ENCODE measurements at places on chromosomes 5 and 9.

DNA sequence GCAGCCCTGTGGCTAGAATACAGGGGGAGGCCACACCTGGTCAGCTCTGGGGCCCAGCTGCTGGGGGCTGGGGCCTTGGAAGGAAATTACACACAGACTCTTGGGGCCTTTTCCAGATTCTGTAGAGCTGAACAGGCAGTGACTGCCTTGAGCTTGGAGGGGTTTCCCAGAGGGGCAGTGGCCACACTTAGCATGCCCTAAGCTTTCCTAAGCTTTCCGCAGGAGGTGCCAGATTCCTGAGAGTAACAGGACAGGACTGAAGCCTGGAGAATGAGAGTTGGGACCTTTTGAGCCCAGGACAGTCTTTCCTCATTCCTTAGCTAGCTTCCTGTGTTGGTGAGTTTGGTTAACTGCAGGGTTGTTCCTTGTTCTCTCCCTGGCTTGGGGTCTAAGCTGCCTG lies 1.4 kb downstream of the TBC1D13 start:
- no peak for DNase-seq

- DNase-seq = no peak
Measured at GRCh38 chr5:139763930-139764791, 31.4 kb upstream of the PSD2 start.

DNA sequence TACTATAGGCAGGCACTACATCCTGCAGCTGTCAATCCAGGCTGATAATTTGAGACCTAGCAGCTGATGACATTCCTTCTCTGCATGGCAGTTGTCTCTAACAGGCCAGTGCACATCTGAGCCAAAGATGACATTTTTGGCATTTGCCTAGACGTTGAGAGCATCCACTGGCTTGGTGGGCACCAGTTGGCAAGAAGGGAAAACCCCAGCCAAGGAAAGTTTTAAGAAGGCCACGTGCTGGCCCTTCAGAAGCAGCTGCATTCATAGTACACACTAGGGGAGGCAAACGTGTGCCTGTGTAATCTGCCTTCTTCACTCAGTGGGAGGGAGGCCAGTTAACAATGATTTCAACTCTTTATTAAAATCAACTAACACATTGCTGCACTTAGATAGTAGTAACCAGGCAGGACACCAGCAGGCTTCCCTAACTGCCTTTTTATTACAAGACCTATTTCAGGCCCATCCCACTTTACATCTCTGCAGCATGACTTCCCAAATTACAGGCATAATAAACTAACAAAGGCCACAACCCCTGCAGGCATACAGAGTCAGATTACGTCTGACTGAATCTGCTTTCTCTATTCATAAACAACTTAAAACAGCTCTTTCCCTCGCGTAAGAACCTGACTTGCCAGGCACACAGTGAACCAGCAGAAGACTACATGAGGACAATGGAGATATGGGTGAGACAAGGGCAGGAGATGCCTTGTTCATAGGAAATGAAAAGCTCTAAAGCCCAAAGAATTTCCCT lies 576.3 kb downstream of the PDE4D start:
- no peak for DNase-seq

DNA sequence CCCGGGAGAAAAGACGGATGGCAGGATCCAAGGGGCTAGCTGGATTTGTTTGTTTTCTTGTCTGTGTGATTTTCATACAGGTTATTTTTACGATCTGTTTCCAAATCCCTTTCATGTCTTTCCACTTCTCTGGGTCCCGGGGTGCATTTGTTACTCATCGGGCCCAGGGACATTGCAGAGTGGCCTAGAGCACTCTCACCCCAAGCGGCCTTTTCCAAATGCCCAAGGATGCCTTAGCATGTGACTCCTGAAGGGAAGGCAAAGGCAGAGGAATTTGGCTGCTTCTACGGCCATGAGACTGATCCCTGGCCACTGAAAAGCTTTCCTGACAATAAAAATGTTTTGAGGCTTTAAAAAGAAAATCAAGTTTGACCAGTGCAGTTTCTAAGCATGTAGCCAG lies 94.2 kb downstream of the SYK start:
- no peak for DNase-seq

DNA sequence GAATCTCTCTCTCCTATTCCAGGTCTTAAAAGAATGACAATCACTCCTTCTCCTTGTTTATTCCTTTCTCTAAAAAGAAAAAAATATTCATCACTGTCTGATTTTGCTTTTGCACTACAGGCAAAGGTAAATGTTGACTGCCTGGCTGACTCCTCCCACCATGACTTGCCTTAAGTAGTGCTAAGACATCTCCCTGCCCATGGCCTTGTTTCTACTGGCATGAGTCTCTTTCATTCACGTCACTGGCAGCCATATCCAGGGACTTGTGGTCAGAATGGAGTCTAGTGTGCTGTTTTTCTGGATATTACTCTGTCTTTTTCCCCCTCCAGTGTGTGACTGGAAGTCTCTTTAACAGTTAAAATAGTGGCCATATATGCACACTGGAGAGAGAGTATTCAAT lies 522.9 kb upstream of the DAB2 start:
- no peak for DNase-seq

- DNase-seq = no peak
Measured at GRCh38 chr9:113535756-113536155, 72.2 kb downstream of the RGS3 start.

DNA sequence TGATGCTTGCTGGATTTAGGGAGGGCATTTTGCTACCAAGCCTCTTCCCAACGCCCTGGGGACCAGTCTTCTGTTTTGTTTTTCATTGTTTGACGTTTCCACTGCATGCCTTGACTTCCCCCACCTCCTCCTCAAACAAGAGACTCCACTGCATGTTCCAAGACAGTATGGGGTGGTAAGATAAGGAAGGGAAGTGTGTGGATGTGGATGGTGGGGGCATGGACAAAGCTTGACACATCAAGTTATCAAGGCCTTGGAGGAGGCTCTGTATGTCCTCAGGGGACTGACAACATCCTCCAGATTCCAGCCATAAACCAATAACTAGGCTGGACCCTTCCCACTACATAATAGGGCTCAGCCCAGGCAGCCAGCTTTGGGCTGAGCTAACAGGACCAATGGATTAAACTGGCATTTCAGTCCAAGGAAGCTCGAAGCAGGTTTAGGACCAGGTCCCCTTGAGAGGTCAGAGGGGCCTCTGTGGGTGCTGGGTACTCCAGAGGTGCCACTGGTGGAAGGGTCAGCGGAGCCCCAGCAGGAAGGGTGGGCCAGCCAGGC lies 23.0 kb downstream of the PCDHGC5 start:
- no peak for DNase-seq

- DNase-seq = no peak
Measured at GRCh38 chr5:95617057-95617456, 2.8 kb upstream of the GPR150 start.

- DNase-seq = no peak
Measured at GRCh38 chr5:11719888-11720481, 184.3 kb downstream of the CTNND2 start.

- DNase-seq = no peak
Measured at GRCh38 chr5:68374796-68375518, 159.4 kb downstream of the PIK3R1 start.

DNA sequence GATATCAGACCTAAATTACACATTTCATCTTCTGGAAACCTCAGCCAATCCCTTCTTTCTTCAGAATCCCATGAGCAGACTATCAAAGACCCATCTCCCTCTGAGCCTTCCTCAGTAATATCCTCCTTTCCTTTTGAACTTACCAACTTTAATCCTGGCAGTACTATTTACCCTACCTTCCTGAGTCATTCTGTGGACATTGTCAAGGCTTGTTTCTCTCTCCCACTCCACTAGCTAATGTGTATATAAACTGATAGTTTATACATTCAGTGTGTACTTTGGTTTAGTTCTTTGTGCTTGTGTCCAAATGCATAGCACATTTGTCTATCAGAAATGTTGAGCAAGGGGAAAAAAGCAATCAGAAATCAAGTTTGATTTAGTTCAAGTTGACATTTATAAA lies 568.3 kb downstream of the CSNK1G3 start:
- no peak for DNase-seq

- no peak for DNase-seq
Measured at GRCh38 chr5:40669606-40670390, 9.9 kb upstream of the PTGER4 start.

DNA sequence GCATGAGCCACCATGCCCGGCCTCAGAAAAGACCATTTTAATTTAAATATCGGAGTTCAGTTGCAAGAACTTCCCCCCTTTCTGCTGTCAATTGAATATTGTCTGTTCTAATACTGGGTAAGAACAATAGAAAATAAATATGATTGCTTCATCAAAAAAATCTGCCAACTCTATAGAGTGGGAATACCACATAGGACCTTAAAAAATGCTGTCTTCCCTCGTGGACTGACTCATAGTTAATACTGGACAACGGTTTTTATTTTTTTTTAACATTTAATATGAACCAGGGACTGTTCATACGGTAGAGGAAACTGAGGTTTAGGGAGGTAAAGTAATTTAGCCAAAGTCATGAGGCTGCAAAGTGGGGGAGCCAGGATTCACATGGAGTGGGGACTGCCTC lies 9.7 kb downstream of the ZNF462 start:
- no peak for DNase-seq

DNA sequence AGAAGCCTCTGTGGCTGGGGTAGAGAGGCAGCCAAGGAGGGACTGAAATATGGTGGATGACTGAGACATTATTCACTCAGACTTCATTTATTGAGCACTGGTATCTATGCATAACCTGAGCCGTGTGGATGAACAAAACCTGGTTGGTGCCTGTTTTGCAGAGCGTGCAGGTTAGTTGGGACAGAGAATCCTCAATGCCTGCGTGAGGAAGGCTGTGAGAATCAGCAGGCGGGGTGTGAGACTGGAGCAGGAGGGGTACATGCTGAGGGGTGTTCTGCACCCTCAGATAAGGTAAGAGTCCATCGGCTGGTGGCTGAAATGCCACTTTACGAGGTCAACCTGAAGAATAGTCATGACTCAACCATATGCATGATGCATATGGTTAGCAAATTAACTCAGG lies 271.6 kb downstream of the MED10 start:
- DNase-seq = no peak

GRCh38 chr5:72505539-72506157 lies 1.6 kb downstream of the ZNF366 start:
- no peak for DNase-seq

- no peak for DNase-seq
Measured at GRCh38 chr5:72523960-72524582, 16.9 kb upstream of the ZNF366 start.

- DNase-seq = no peak
Measured at GRCh38 chr5:102807878-102808502, 52.9 kb downstream of the PAM start.

GRCh38 chr5:74491586-74491985 lies 148.9 kb downstream of the ENC1 start:
- DNase-seq = no peak

DNA sequence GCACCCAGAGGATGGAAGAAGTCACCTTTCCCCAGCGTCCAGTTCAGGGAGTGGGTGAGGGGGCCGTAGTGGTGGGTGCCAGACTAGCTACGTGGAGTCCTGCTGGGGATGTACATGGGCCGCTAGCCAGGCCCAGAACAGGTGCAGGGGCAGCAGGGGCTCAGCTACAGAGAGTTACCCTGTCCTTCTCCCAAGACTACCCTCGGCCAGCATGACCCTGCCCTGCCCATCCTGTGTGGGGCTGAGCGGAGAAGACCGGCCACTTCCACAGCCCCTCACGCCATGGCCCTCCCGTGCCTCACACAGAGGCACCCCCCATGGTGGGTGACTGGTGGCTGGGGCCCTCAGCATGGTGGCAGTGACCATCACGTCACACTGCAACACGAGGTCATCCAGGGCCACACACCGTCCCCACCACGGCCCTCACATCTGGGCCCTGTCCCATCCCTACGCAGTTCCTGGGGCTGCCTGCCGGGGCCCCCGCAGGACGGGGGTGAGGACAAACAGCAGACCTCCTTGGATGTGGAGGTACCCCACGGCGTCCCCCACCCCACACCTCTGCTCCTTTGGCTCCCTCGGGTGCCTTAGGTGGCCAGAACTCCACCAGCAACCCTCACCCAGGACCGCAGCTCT lies 977 bp upstream of the DPP7 start:
- DNase-seq = no peak

DNA sequence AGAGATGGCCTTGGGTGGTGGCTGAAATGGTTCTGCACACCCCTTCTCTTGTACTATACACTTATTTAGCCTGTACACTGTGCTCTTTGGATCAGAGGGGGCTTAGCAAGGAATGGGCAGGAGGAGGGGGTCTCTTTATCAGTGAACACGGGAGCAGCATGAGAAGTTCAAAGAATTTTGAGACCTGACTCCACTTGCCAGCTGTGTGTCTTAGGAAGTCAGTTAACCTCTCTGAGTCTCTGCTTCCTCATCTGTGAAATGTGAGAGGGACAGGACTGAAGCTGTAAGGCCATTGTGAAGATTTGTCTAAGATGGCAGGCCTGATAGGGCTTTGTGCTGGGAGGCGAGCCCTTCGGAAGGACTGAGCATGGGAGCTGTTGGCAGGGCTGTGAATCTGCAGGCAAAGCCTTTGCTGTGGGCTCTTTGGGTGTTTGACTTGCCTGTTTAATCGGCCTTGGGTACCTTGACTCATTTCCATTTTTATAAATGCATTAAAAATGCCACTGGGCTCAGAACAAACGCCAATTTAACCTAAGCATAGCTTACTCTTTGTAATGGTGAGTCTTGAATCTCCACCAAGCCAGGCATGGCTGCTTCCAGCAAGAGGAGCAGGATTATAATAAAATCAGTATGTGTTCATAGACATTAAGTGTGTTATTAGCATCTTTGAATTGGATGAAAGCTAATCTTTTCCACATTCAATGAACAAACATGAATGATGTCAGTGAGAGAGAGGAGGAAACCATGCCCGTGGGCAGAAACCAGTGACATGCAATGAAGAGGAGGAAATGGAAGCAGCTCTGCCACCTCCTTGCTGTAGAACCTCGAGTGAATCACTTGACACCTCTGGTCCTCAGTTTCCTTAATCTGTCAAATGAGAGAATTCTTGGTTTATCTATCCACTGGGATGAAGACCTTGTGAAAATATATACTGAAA lies 89.4 kb downstream of the MACROH2A1 start:
- no peak for DNase-seq

DNA sequence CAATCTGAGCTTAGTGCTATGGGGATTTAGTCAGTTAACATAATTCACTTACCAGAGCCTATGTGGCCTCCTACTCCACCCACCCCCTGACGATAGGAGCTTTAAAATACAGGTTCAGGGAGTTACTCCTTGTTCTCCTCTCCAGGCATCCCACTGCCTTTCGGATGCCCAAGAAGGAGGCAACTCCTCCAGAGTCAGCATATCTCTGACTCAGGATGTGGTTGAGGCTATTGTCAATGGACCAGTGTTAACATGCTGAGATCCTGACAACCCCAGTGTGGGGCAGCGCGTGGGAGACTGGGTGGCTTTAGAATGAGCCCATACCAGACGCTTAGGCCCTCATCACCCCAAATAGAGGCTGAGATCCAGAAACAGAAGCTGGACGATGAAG lies 27.4 kb downstream of the BICD2 start:
- DNase-seq = no peak

DNA sequence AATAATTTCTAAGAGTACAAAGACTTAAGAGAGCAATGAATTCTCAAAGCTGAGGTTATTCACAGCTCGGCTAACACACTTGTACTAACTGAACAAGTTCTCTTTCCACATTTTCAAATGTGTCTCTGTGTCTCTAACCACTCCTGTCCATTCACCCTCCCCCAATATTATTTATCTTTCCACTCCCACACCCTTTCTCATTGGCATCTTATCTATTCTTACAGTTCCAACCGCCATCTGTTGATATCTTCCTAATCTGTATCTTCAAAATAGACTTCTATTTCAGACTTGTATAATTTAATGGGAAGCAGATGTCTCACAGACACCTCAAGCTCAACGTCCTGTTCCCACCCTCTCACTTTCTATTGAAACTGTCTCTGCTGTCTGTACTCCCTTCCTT lies 205.9 kb downstream of the ANXA1 start:
- no peak for DNase-seq

GRCh38 chr5:5492087-5492933 lies 69.8 kb downstream of the ICE1 start:
- DNase-seq = no peak

All from mesothelial cell of epicardium (in vitro differentiated cells).